ENCODE measurements at places on chromosomes 3 and 15.

GRCh38 chr3:180516368-180516767, 85.6 kb upstream of the TTC14 start:
- no peaks in the 10 kb centered on the region for H3K36me3 ChIP-seq
- no peak overlapping the region for H3K27ac ChIP-seq
- no peak overlapping the region for H3K4me3 ChIP-seq
- H3K4me1 ChIP-seq: peaks cover 5% of the 10 kb centered on the region
- H3K27me3 ChIP-seq: peaks cover 7% of the 10 kb centered on the region
- no peak for DNase-seq

DNA sequence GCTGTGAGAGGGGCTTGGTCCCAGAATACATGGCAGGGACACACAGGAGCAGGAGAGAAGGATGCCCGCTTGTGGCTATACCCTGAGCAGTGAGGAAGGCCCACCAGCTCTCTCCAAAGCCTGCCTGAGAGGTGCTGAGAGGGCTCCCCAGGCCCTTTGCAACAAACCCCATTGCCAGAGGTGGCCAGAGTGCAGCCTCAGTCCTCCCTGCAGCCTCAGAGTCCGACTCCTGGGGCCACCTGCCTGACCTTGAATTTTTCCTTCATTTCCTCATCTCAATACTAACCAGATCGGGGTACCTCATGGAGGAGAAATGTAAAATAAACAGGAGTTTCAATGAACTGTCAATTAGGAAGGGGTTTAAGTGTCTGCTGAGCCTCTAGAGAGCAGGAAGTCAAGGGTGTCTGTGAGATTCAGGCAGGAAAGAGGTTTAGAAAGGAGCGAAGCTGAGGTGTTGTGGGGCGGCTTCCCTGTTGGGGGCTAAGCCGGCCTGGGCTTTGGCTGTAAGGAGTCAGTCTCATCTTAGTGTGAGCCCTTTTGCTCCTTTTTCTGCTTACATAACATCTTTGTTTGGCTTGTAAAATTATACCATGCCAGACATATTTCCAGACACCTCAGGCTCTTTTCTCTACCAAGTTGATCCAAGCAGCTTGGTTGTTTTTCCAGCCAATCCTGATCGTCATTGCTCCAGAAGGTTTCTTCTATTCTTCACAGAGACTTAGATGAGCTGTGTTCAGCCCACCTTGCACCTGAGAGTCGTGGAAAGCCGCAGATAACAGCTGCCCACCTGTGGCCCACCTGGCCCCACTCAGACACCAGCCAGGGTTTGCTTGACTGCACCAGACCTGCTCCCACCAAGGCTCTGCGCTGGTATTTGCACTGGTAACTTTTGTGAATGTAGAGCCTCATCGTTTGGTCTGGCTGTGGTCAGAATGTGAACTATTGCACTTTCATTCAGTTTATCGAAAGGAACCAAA, 36.7 kb downstream of the CMTM7 start:
- no peak overlapping the region for H3K4me3 ChIP-seq
- H3K27ac ChIP-seq: peak overlapping the region; percentile 42
- peaks cover 38% of the 10 kb centered on the region for H3K4me1 ChIP-seq
- H3K27me3 ChIP-seq: peaks cover 3% of the 10 kb centered on the region

DNA sequence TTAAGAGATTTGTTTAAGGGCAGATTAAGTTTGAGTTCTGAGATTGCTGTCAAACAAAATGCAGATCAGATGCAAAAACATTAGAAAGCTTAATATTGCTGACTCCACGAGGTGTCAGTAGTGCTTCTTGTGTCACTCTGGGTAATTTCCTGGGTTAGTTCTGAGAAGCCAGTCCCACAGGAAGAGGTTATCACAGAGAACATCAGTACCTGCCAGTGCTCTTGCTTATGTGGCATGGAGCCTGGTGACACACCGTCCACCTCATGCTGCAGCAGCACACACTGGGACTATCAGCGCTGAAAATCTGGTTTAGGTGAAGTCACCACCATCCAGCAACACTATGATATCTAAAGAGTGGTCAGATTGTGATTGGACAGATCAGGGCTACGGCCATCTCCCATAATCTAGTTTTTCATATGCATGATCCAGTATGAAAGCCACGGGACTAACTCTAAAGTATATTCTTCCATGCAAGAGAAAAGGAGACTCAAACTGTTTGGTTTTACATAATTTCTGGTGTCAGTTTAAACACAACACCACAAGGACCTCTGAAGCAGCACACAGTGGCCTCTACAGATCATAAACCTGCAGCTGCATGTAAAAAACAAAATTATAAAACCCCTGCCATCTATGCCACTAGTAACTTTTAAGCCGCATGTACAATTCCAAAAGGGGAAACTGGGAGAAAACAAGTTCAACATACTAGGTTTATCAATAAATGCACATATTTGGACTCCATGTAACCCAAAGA, 36.1 kb upstream of the MYO5C start:
- peaks cover 3% of the 10 kb centered on the region for H3K27me3 ChIP-seq
- no peak overlapping the region for H3K4me3 ChIP-seq
- H3K36me3 ChIP-seq: no peaks in the 10 kb centered on the region
- H3K27ac ChIP-seq: no peak overlapping the region
- H3K4me1 ChIP-seq: no peaks in the 10 kb centered on the region

DNA sequence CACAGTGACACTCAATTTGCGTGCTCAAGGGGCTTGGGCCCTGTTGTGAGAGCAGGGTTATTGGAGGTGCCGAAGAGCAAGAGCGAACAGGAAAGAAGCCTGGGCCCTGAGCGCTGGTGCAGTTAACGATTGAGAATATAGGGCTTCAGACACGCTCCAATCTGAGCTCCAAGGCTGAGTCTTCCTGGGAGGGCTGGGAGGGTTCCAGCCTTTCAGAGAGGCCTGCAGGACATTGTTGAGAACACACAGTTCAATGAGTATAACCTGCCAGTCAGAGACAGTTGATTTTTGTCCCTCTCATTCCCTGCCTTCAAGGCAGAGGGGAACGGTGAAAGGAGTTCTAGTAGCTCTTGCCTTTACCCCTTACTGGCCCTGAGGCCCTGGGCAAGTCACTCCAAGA, 47.3 kb downstream of the GLDN start:
- H3K27ac ChIP-seq: no peak overlapping the region
- H3K36me3 ChIP-seq: no peaks in the 10 kb centered on the region
- H3K27me3 ChIP-seq: peaks cover 8% of the 10 kb centered on the region
- peaks cover 34% of the 10 kb centered on the region for H3K4me1 ChIP-seq

- H3K36me3 ChIP-seq: no peaks in the 10 kb centered on the region
- H3K27me3 ChIP-seq: no peaks in the 10 kb centered on the region
- no peaks in the 10 kb centered on the region for H3K4me1 ChIP-seq
These were observed 51.0 kb upstream of the ATP1B3 start for GRCh38 chr3:141825216-141826011.

GRCh38 chr3:61601831-61602230, 40.5 kb downstream of the PTPRG start:
- peaks cover 70% of the 10 kb centered on the region for H3K36me3 ChIP-seq
- DNase-seq: no peak

GRCh38 chr3:138347960-138348753, at the start of gene MRAS:
TSS of gene MRAS (plus strand) at chr3:138348579. CDS start at chr3:138372884, 24,305 bp downstream.
- no peaks in the 10 kb centered on the region for H3K36me3 ChIP-seq
- H3K4me1 ChIP-seq: peaks cover 30% of the 10 kb centered on the region
- peak within 1 kb of the TSS; percentile 91 for H3K27ac ChIP-seq
- H3K4me3 ChIP-seq: peak within 1 kb of the TSS; percentile 89
- H3K27me3 ChIP-seq: peaks cover 15% of the 10 kb centered on the region

Measured in nephron progenitor cell (in vitro differentiated cells).